Stimulated activated CD8-positive, alpha-beta memory T cell treated with anti-CD3 and anti-CD28 coated beads, Interleukin-4, amount 100 ng/mL, for 1 hour (primary cell): ENCODE measurements at places on chromosomes 6 and 20.

DNA sequence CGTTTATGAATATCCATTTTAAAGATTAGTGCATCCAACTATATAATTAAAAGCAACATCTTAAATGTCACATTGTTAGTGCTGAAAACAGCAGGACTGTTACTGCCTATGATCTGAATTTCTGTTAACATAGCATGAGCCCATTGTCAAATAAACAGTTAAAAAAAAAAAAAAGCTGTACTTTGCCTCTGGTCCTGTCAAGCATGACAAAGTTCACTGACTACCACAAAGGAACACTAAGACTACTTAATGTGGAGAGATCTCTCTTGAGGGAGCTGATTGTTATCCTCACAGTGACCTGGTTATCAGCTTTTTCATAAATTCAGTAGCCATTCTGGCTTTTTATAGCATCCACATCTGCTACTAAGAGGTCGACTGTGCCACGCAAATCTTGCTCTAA lies 228.1 kb downstream of the TMEM200A start:
- no peak for DNase-seq

DNA sequence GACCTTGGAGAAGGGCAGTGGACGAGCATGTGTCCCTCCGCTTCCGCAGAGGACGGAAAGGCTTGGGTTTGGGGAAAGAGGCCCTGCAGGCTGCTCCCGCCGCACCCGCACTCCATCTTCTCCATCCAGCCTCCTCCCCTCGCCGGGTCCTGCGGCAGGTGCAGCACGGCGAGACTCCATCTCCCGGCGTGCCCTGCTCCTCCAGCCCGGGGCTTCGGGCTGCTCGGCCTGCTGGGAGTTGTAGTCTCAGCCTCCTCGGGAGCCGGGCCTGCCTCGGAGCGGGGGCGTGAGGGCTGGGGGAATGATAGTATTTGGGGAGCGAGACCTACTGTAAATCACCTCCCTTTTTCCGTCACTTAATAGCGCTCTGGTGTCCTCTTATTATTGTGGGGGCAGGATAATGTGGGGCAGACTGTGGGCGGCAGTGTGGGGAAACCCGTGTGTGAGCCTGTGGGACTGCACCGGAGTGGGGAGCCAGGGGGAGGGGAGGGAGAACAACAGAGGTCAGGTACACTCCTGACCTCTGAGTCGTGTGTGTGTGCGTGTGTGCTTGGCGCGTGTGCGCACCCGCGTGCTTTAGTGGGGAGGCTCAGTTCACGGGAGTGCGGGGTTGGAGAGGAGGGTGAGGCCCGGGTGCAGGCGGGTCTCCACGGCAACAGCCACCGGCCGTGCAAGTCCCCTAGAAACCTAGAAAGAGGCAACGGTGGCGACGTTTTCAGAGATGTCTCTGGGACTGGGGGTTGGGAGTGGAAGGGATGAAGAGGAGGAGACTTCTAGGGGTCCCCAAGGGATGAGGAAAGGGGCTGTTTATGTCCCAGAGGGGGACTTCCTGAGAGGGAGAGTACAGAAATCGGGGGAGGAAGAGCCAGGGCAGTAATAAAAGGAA lies 4.1 kb downstream of the TTBK1 start:
- peak; percentile 32 for DNase-seq

GRCh38 chr6:21847711-21848480 lies 254.3 kb downstream of the SOX4 start:
- DNase-seq, result no peak

DNA sequence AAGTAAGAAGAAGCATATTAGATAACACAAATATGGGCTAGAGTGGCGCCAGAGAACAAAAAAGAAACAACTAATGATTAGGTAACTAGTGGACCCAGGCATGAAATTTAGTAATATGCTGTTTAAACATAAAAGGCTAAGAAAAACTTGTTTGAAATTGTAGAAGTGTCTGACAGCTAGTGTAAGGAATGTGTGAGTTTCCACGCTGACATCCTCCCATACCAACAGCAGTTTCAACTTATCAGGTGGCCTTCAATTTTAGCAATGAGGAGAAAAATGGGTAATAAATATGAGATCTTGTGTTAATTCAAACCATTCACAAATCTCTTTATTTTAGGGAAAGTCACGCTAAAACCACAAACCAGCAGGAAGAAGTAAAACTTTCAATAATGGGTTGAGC lies 440.2 kb upstream of the FLRT3 start:
- no peak for DNase-seq

DNA sequence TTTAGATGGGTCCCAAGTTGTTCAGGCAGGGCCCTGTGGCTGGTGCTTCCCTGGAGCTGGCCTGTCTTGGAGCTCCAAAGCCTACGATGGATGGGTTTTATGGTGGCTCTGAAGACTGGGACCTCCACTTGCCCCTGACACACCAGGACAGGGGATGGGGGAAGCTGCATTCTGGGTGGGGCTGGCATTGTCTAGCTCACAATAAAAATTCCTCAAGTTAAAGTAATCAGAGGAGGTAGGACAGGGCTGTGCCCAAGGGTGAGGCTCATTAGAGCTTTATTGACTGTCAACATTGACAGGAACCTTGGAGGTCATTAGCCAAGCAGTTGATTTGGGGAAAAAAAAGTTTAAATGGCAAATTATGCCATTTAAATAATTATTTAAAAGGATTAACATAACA lies 35.7 kb downstream of the TFAP2C start:
- no peak for DNase-seq

DNA sequence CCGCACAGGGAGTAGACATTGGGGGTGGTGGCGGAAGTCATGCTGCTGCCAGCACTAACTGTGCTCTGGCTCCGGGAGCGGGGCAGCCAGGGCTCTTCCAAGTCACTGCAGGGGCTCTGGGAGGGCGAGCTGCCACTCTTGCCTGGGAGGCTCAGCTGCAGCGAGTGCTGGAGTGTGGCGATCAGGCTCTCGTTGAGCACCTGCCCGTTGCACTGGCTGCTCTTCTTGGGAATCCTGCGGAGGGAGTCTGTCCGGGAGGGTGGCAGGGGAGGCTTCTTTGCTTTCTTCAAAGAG lies 28.0 kb downstream of the HEBP2 start:
- DNase-seq, result no peak

- no peak for DNase-seq
Measured at GRCh38 chr6:150492507-150492906, 107.2 kb upstream of the PLEKHG1 start.

DNA sequence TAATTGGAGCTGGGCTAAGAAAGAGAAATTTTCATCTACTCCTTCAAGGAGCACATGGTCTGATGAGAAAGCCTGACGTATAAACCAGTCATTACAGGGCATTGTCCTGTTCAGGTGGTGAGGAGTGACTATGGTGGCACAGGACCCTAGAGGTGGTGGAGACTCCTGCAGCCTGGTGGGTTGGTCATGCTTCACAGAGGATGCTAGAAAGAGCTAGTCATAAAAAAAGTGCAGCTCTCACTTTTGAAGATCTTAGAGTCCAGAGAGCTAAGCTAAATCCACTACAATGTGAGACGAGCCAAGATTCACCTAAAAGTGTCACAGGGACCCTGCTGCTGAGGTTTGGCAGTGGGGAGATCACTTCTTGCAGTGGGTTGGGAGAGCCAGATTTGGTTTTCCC lies 9.8 kb upstream of the ZNF831 start:
- DNase-seq, result no peak

- DNase-seq, result no peak
Measured at GRCh38 chr6:38695227-38695900, 7.6 kb downstream of the GLO1 start.

- no peak for DNase-seq
Measured at GRCh38 chr6:45328523-45328922, 393 bp downstream of the RUNX2 start.

- DNase-seq, result no peak
Measured at GRCh38 chr6:165889636-165890403, 226.8 kb upstream of the PDE10A start.

DNA sequence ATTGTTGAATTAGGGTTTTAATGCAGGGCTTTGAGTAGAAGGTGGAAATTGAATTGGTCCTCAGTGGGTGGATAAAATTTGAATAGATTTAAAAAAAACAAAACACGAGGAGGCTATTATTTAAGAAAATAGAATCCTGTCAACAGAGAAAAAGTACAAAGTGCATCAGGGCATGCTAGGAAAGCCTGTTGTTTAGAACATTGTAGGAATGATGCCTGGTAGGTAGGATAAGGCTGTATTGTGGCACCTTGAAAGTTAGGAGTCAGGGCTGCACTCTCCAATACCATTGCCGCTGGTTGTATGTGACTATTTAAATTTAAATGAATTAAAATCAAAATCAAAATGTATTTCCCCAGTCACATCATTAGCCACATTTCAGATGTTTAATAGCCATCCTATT lies 363.9 kb downstream of the UTRN start:
- DNase-seq, result no peak

- DNase-seq, result no peak
Measured at GRCh38 chr6:107776415-107776814, 47.7 kb downstream of the SCML4 start.

DNA sequence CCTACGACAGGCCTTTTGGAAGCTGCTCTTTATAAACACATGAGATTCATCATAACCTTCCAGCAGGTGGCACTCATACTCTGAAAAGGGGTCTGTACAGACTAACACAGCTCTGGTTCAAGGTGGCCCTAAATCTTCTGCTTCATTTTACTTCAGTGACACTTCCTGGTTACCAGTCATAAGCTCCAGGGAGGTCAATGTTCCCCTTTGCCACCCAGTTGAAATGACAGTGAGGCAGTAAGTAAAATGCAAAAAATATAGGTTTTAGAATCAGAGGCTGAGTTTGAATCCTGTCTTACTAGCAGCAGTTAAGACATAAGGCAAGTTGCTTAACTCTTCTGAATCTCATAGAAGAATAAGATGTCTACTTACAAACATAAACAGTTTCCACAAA lies 132.8 kb downstream of the CDK19 start:
- peak; percentile 38 for DNase-seq

DNA sequence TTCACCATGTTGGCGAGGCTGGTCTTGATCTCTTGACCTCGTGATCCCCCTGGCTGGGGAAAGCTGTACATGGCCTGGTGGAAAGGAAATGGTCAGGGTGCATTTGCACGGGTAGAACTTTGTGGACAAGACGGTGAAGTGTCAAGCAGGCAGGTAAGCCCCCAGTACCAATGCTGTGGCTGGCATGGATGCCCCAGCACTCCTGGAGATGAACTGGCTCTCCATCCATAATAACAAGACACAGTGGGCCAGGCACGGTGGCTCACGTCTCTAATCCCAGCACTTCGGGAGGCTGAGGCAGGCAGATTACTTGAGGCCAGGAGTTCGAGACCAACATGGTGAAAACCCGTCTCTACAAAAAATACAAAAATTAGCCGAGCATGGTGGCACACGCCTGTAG lies 37.3 kb upstream of the TMEM181 start:
- DNase-seq, result no peak

- no peak for DNase-seq
Measured at GRCh38 chr6:85192596-85192995, 257.3 kb upstream of the NT5E start.

DNA sequence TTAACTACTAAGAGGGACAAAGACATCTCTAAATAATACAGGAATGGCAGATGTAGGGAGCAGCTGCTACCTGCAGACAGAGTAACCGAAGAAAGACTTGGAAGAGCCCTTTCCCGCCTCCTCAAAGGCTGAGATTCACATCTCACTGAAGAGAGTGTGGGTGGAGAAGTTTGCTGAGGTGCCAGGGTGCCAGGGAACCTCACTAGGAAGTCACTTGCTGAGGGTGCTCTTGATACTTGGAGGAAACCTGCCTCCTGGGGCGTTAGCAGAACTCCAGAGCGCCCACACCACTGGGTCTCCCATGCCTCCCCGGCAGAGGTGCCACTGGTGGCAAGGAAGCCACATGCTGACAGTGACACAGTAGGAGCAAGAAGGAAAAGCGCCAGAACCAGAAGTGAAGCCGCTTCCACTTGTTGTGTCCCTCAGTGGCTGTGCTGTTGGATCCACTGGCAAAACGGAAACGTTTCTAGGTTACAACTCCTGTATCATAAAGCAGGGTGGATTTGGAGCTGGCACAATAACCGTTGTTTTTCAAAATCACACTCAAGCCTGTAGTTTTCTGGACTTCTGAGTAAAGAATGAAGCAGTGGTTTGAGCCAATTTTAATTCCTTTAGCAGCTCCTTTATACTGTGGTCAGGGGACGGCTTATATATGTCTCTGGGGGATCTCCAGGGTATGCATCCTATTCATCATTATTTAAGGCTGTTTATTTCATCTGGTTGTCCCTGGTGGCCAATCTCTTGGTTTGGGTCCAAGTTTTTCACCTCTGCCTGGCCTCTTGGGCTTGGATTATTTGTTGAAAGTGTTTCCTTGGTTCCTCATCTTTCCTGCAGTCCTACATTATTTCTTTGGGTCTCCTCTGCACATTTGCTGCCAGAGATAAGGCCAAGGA lies 64.5 kb downstream of the CDC5L start:
- DNase-seq, result no peak

DNA sequence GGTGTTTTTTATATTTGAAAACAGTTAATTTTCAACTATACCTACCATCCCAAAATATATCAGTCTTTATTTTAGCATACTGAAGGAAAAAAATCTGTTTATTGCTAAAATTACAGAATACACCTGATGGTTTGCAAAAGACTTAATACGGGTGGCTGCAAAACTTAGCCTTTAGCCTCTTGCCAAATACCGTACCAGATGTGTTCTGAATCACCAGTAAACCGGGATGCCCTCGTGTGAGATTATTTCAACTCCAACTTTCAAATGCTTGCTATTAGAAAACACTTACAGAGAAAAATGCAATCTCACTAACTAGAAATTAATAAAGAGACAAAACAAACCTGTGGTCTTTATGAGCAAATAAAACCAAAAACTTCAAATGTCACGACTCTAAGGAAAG lies 36.0 kb downstream of the REV3L start:
- DNase-seq, result no peak

GRCh38 chr6:16562498-16562897 lies 198.8 kb downstream of the ATXN1 start:
- DNase-seq, result no peak

DNA sequence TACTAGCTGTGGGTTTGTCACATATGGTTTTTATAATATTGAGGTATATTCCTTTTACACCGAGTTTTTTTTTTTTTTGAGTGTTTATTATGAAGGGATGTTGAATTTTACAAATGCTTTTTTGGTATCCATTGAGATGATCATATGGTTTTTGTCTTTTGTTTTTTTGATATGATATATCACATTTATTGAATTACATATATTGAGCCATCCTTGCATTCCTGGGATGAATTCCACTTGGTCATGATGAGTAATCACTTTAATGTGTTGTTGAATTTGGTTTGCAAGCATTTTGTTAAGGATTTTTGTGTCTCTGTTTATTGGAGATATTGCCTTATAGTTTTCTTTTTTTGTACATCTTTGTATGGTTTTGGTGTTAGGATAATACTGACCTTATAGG lies 3.3 kb upstream of the ZNF337 start:
- DNase-seq, result no peak

GRCh38 chr6:160028487-160029275 lies 59.8 kb downstream of the IGF2R start:
- DNase-seq, result no peak

GRCh38 chr20:60087563-60088105 lies 129.4 kb downstream of the CDH26 start:
- no peak for DNase-seq
